ENCODE measurements at places on chromosomes 6 and 20.
A peak's percentile ranks its signal among the peaks of the same experiment; 100 is the strongest.

GRCh38 chr20:22098511-22098910 lies 393.0 kb downstream of the PAX1 start:
- no peak for DNase-seq

DNA sequence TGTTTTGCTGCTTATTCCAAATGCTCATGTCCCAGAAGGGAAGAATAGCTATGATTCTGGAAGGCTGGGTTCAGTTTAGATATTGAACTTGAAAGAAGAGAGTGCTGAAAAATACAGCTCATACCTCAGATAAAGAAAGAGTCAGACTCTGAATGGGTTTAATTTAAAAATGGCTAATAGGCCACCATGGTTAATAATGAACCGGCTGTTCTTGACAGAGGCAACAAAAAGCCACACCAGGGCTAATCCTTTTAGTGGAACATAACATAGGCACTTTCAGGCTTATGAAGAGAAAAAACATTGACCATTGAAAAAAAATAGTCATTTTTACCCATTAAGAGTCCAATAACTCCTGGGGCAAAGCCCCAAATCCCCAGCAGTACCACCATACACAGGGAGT lies 59.4 kb downstream of the TNFRSF21 start:
- no peak for DNase-seq

DNA sequence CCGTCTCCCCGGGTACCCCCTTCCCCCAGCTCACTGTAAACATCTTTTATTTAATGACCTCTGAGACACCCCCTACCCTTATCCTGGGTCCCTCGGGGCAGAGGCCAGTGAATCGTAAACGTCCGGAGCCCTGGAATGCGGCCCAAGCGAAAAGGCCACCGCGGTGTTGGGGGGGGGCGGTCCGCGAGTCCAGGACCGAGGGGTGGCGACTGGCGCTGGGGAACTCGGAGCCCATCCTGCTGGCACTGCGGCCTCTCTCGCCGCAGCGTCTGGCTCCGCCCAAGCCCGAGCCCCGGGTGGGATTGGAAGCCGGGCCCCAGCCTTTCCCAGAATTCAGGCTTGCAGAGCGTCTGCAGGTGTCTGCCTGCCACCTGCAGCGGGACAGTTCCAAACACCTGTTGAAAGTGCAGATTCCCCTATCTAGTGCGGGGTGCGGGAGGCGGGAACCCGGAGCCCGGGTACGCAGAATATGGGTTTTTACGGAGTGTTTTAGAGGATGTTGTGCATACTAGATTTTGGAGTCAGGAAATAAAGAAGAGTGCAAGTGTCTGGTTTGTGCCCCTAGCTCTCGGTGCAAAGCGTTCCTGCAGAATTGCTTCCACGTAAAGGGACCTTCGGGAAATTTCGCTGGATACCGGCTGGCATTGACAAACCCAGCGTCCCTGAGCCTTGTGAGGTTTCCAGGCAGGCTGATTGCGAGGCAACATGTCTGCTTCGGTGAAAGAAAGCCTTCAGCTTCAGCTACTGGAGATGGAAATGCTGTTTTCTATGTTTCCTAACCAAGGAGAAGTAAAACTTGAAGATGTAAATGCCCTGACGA lies 800 bp downstream of the RWDD2A start:
- peak; percentile 39 for DNase-seq

GRCh38 chr20:57657535-57658446 lies 37.6 kb upstream of the ZBP1 start:
- no peak for DNase-seq

GRCh38 chr6:35508027-35508426 lies 4.7 kb downstream of the TULP1 start:
- DNase-seq: no peak

GRCh38 chr6:92354270-92354829 lies 1065.0 kb downstream of the EPHA7 start:
- no peak for DNase-seq

GRCh38 chr20:15535863-15536262 lies 1037.4 kb downstream of the KIF16B start:
- no peak for DNase-seq

- no peak for DNase-seq
These were observed 3.4 kb downstream of the KCNB1 start for GRCh38 chr20:49478754-49479689.

GRCh38 chr20:36988494-36988966 lies 37.0 kb upstream of the SAMHD1 start:
- no peak for DNase-seq

- DNase-seq: peak; percentile 24
These were observed 73.4 kb upstream of the NOX3 start for GRCh38 chr6:155528982-155529453.

DNA sequence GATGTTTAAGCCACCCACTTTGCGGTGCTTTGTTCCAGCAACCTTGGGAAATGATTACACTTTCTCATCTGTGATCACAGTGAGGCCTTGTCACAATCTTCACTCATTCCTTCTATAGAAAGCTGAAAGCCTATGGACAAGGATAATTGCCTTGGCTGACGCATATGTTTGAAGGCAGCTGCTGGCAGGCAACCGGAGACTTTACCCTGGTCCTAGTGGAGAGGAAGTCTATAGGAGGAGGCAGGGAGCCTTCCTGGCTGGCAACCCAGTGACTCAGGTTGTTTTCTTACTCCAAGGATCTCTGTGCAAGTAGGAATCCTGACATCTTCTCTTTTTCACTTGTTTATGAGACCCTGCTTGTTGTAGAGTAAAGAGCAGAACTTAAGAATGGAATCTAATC lies 34.1 kb upstream of the ESR1 start:
- peak; percentile 3 for DNase-seq

- no peak for DNase-seq
These were observed 52.5 kb downstream of the PRND start for GRCh38 chr20:4774207-4774606.

GRCh38 chr6:169029861-169030260 lies 223.8 kb downstream of the THBS2 start:
- DNase-seq: no peak

- no peak for DNase-seq
These were observed 229.3 kb downstream of the TMEM242 start for GRCh38 chr6:157094038-157094437.

- DNase-seq: no peak
These were observed 32.1 kb upstream of the BMP6 start for GRCh38 chr6:7693827-7694226.

DNA sequence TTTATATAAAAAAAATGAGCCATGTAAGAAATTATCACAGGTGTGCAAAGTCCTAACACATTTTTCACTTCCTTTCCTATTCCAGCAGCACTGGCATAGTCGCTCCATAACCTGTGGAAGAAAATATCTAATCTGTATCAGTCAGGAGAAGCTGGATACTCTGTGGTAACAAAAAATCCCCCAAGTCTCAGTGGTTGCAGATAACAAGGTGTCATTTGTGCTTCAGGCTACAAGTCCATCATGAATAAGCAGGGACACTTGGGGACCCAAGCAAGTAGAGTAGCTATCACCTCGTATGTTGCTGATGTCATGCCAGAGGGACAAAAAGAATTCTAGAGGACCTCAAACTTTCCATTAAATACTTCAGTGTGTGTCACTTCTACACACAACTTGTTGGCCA lies 30.3 kb upstream of the SERPINB1 start:
- no peak for DNase-seq

DNA sequence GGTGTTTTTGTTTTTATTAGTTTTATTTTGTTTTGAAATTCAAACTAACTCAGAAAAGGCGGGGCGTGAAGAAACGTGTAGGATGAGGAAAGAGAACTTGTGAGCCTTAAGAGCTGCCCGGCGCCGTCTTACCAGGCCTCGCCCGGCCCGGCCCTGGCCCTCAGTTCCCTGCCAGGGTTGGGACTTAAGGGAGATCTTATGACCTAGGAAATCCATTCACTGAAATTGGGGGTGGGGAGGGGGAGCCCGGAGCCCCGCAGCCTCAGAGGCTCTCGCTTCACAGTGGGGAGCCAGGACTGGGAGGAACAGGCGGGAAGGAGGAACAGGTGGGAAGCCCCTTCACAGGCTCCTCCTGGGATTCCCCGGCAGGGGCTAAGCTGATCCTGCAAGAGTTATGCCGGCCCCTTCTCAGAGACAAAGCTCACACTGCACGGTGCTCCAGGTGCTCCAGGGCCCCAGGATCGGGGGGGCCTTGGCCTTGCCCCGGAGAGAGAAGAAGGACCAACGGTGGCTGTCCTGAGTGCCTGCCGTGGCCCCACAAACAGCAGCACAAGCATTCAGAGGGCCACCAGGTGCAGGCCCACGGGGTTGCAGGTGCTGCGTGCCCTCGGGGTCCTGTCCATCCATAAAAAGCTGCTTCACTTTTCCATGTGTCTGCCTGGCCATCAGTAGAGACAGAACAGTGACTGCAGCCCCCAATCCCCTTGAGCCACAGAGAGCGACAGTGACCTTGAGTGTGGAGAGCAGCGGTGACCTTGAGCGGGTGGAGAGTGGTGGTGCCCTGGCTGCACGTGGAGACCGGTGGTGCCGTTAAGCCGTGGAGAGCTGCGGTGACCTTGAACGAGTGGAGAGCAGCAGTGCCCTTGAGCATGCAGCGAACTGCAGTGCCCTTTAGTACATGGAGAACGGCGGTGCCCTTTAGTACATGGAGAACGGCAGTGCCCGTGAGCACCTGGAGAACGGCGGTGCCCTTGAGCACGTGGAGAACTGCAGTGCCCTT lies 152.7 kb downstream of the DLL1 start:
- DNase-seq: no peak

- no peak for DNase-seq
These were observed 10.5 kb downstream of the ZNFX1 start for GRCh38 chr20:49267327-49267726.

GRCh38 chr6:6661684-6662083 lies 73.2 kb downstream of the LY86 start:
- no peak for DNase-seq

- DNase-seq: peak; percentile 56
These were observed 72.3 kb downstream of the OR2B2 start for GRCh38 chr6:27839626-27840475.
